ENCODE measurements at places on chromosomes 12 and 14. TPM values are rescaled to one million over a fixed set of nuclear protein-coding genes. Genes with fewer than 3 reads are reported as not detected.

ZFYVE26 gene
- total RNA-seq, result 27.4 TPM

SOAT2 gene
- total RNA-seq, result 0.37 TPM

DNA sequence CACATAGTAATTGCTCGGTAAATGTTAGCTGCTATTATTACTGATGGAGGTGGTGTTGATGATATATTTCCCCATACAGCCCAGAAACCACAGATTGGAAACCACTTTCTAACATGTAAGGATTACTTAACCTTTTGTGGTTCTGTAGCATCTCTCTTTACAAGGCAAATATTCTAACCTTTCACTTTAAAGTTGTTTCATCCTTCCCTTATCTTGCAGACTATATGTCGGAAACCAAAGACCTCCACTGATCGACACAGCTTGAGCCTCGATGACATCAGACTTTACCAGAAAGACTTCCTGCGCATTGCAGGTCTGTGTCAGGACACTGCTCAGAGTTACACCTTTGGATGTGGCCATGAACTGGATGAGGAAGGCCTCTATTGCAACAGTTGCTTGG lies 75.8 kb downstream of the FRMD6 start:
- no peak for DNase-seq

- no peak for DNase-seq
Observed at GRCh38 chr12:3277306-3277943, 200.2 kb downstream of the TSPAN9 start.

DNA sequence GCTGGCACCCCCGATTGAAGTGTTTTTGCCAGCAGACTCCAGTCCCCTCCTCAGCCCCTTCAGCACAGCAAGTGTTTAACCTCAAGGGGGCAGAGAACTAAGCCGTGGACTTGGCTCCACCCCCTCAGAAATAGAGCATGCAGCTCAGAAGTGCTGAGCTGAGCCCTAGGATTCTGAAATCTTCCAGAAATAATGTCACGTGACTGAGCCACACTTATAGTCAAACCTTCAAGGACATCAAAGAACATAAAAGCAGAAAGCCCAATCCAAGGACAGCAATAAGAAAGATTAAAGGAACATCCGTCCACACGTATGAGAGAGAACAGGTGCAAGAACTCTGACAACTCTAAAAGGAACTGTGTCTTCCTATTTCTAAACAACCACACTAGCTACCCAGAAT lies 317.7 kb upstream of the LRFN5 start:
- DNase-seq, result no peak

DNA sequence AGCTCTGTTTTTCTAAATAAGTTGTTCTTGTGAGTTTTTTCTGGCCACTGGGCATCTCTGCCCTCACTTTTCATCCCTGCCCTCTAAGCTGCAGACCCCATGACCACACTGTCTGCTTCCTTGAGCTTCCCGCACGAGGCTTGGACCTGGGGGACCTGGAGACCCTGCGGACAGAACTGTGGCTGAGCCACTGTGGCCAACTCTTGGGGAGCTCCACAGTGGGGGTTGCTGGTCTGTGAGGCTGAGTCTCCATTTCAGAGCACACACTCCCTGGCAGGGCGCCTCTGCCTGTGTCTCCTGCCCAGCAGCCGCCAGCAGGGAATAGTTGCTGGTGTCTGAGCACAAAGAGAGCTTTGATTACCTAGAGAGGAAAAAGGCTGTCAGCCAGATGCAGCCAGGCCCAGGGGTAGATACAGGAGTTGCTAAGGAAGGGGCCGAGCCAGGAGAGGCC lies 13.1 kb upstream of the RIN3 start:
- no peak for DNase-seq

GRCh38 chr14:84225268-84225667 lies 1304.7 kb upstream of the FLRT2 start:
- DNase-seq, result no peak

- DNase-seq, result no peak
Observed at GRCh38 chr12:19220852-19221466, 91.4 kb downstream of the PLEKHA5 start.

TMCC3 gene
- 0.32 TPM for total RNA-seq

SLCO1A2 gene
- not detected for total RNA-seq

- DNase-seq, result no peak
Observed at GRCh38 chr14:84520711-84521338, 1009.1 kb upstream of the FLRT2 start.

TAS2R10 gene
- not detected for total RNA-seq

GRCh38 chr12:79555028-79555925 lies 135.5 kb downstream of the PAWR start:
- no peak for DNase-seq

HHIPL1 gene
- total RNA-seq, result not detected

CHGA gene
- total RNA-seq, result not detected

DNA sequence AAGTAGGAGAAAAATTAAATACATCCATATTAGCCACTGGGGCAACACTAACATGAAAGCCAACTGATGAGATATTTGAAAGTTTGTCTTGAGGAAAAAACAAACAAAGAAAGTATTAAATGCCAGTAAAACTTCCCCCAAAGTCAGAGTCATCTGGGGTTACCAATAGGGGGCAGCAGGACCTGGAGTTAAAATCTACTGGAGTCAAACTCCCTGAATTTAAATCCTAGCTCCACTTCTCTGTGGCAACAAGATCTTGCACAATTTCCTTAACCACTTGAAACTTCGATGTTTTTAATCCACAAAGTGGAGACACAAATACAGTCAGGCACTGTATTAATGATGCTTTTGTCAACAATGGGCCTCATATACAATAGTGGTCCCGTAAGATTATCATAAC lies 14.4 kb downstream of the PLEKHG7 start:
- no peak for DNase-seq

GPRC5D gene
- total RNA-seq, result not detected

GALNT9 gene
- 0.69 TPM for total RNA-seq

DNA sequence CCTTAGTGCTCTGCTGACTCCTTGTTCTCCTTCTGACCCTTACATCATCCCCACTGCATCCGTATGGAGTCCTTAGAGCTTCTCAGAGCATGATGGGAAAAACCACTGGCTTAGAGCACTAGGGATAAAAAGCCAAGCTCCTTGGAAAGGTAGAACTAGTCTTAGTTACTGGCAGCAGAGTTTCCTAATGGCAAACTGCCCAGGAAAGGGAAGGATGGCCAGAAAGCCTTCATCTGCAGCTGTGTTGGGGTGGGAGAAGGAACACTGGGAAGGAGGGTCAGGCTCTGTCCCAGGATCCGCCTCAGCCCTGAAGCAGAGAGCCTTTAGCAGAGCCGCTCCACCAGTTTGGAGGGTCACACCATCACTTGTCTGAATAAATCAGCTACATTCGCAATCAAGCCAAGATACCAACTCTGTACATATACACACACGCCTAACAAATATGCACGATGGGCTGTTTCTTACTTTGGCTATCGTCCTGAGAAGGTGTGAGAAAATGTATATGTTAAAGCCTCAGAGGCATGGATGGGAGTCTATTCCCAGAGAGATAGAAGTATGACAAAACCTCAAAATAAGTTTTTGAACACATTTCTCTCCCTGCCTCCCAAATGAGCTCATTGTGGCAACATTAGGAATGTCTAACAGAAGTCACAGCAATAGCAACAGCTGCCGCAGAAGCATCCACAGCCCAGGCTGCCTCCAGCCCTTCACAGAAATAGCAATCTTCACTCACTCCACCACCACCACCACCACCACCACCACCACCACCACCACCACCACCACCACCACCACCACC lies 18.6 kb upstream of the GALNT8 start:
- no peak for DNase-seq

- DNase-seq, result no peak
Observed at GRCh38 chr12:42407306-42407705, 81.3 kb downstream of the PPHLN1 start.
